ENCODE measurements at places on chromosomes 1 and 21.
A peak's percentile ranks its signal among the peaks of the same experiment; 100 is the strongest.

- DNase-seq = no peak
Measured at GRCh38 chr1:107293901-107294613, 153.2 kb downstream of the NTNG1 start.

DNA sequence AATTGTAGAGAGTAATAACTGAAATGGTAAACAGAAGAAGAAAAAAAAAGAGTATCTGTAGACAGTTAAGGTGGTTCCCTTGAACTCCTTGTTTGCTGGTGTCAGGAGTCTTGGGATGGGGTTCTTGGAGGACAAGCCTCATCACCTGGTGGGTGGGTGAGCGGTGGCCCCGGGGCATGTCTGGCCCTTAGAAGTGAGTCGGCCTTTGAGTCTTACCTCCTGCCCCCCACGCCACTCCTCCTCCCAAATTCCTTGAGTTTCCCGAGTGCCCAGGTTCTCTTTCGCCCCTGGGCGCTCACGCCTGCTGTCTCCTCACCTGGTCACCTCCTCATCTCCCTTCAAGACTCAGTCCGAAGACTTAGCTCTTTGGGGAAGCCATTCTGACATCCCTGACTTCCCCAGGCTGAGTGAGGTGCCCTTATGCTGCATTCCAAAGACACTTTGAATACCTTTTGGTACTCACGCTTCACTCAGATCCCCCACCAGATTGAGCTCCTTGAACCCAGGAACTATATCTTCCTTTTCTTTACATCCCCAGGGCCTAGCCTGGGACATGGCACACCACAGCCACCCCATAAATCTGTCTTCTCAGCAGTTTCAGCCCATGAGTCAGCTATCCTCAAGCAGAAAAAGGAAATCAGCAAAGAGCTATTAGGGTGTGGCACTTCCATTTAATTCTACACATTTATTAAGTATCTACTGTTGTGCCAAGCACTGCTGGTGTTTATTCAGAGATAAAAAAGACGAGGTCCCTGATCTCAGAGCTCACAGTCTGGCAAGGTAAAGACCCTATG is 13.5 kb upstream of the IKBKE start:
- peak; percentile 73 for DNase-seq

DNA sequence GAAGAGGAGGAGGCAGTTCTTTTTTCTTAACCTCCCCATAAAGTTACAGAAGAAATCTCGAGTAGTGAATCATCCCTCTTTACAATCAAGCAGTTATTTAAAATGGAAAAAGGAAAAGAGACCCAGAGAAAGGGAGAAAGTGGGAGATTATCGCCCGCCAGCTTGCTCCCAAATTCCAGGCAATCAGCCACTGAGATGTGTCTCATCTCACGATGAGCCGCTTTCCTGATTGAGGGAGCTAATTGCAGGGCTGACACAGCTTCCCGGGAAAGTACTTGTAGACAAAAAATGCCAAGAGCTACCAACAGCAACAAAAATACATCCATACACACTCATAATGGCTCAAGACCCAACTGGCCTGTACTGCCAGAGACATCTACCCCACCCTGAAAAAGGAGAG is 191.6 kb upstream of the ZC3H12A start:
- DNase-seq = no peak

GRCh38 chr1:211236633-211237320 is 22.4 kb upstream of the RCOR3 start:
- DNase-seq = no peak

DNA sequence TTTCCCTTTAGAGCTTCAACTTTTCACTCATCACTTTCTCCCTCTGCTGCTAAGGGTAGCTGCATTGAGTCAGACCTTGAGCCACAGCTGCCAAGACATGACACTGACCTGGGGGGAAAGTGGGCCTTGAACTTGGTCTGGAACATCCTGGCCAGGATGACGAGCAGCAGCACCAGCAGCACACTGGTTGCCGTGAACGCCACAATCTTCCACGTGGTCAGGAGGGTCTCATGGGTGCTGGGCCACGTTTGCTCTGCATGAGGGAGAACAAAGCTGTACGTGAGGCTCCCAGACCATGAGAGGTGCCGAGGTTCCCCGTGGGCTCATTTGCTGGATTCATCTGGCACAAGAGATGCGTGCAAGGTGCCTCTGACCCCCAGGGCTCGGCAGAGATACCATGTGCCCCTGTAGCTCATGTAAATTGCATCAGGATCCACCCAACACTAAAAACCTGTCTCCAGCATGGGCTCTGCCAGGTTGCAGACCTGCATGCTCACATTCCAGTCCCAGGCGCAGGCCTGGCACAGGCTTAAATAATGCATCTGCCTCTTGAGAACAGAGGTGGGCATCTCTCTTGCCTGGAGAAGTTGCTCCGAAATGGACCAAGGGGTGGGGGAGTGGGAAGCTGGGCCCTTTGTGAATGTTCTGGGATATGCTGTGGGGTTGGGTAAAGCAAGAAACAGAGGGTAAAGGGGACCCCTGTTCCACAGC is 84.6 kb upstream of the TLR5 start:
- no peak for DNase-seq

Data from common myeloid progenitor, CD34-positive (primary cell).